ENCODE measurements at places on chromosomes 12 and 14.

GRCh38 chr12:49015196-49015595 lies 3.4 kb downstream of the PRKAG1 start:
- no peak for DNase-seq

DNA sequence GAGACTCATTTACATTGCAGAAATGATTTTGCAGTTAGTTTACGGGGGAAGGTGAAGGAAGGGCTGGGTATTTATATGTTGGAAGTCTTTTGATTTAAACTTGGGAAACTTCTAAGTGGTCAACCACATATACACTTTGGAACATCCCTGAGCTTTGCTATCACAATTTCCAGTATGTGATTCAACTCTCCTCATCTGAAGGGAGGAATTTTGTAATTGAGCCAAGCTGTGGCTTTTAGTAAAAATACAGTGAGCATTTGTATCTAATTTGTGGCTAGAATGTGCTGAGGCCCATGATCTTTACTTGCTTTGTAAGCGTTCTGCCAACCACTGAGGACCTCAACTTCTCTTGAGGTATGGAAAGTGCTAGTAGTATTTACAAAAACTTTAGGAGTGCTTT lies 235.0 kb upstream of the PDZRN4 start:
- no peak for DNase-seq

DNA sequence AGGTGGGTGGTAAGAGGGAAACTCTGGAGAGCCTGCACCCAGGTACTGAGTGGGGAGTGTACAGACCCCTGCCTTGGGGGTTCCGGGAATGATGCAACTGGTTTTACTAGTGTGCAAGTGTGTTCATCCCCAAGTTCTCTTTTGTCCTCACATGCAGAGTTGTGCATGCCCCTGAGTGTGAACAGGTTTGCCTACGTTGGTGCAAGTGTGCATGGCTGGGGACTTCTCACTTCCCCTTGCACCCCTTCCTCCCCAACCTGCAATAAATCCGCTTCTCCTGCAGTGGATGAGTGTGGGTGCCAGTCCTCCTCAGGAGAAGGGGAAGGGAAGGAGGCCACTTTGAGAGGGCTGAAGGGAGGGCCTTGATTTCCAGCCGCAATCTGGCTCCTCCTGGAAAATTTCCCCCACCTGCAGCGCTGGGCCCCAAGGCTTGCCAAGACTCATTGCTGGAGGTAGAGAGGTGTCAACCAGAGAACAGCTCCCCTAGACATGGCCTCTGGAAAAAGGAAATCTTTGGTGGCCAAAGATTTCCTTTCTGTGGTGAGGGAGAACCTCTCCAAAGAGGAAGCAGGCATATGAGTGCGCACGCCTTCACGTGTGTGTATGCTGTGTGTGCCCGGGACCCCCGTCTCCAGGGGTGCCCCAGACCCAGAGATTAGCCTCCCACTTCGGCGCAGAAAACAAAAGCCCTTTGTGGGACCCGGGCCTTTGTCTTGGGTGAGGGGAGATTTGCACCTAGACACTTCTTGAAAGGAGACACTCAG lies 5.5 kb downstream of the AQP2 start:
- no peak for DNase-seq

GRCh38 chr14:93859957-93860356 lies 67.2 kb upstream of the FAM181A start:
- no peak for DNase-seq

GRCh38 chr14:69090187-69090789 lies 62.6 kb downstream of the DCAF5 start:
- DNase-seq = peak; percentile 34

GRCh38 chr12:7439579-7440505 lies 4.1 kb downstream of the CD163L1 start:
- DNase-seq = peak; percentile 79

DNA sequence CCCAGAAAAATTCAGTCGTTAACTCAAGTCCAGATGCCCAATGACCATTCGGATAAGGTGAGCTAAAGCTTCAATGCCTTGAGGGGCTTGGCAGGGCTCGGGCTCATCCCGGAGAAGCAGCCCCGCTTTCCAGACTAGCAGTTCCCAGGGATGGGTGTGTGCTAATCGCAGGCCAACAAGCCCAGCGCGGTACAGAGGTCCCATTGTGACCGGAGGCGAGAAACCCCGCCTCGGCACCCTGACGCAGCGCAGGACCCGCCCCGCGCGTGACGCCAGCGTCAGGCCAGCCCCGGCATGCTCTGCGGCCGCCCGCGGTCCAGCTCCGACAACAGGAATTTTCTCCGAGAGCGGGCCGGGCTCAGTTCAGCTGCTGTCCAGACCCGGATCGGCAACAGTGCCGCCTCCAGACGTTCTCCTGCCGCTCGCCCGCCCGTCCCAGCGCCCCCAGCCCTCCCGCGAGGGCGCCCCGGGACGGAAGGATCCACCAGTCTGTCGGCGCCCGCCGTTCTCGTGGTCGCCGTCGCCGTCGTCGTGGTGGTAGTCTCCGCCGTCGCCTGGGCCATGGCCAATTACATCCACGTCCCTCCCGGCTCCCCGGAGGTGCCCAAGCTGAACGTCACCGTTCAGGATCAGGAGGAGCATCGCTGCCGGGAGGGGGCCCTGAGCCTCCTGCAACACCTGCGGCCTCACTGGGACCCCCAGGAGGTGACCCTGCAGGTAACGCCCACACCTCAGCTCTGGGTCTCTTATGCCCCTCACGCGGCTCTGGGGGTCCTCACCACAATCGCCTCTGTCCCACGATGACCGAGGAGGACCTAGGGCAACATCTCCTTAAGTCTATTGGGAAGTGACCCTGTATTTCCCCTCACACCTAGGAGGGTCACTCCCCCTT lies at the start of gene ETNK1:
ETNK1 (plus strand) TSS at position 302 of the 892 bp plus-strand sequence; CDS start at position 562, 260 bp downstream.
- peak; percentile 95 for DNase-seq

DNA sequence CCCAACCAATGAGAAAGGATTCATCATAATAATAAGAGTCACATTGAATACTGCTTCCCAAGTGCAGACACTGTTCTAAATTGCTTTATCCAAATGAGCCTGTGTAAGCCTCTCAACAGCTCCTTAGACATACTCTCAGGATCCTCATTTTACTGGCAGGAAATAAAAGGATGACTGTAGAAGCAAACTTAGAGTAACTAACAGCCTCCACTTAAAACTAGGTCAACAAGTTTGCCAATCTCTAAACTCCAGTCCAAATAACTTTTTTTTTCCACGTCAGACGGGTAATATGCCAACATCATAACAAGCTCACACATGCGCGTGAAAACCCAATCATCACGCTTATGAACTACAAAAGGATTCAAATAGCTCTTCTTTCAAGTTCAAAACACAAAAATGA lies 15.3 kb upstream of the DPF3 start:
- no peak for DNase-seq

- DNase-seq = no peak
Observed at GRCh38 chr14:74195623-74196022, 43.6 kb upstream of the VSX2 start.

GRCh38 chr12:94970560-94970959 lies 32.9 kb downstream of the NDUFA12 start:
- no peak for DNase-seq

DNA sequence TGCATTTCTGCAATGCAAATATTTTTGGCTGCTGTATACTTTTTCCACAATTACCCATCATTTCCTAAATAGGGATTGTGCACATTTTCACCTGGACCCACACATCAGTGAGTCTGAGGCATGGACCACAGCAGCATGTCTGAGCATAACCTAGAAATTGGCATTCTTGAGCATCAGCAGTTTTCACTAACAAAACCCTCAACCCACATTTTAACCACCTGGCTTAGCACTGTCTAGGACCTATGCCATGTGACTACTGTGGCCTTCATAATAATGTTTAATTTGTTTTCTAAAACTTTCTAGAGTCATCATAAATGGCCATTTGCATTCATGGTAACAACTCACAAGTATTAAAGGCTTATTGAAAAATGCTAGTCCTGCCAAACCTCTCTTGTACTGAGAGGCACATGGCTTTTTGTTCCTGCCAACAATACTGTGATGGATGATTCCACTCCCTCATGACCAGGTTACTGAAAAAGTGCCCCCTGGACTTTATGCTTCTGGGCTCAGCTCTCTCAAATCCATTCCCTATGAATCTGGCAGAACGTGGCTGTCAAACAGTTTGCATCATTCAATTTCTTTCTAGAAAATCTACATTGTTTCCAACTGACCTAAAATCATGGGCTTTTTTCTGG lies 240.0 kb downstream of the MDGA2 start:
- no peak for DNase-seq

DNA sequence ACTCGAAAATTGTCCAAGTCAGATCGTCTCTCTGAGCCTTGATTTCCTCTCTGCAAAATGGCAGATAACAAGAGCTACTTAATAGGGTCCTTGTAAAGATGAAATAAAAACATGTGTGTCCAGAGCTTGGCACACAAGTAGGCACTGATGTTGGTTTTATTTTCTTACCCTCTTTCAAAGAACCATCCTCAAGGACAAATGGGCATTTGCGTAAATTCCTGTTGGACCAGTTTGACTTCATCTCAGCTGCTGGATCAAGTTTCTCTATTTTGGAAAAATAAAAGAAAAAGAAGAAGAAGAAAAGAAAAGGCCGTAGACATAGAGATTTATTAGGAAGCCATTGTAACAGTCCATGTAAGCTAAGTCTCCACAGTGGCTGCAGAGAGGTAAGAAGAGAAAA lies 47.2 kb downstream of the MAP1LC3B2 start:
- DNase-seq = no peak

DNA sequence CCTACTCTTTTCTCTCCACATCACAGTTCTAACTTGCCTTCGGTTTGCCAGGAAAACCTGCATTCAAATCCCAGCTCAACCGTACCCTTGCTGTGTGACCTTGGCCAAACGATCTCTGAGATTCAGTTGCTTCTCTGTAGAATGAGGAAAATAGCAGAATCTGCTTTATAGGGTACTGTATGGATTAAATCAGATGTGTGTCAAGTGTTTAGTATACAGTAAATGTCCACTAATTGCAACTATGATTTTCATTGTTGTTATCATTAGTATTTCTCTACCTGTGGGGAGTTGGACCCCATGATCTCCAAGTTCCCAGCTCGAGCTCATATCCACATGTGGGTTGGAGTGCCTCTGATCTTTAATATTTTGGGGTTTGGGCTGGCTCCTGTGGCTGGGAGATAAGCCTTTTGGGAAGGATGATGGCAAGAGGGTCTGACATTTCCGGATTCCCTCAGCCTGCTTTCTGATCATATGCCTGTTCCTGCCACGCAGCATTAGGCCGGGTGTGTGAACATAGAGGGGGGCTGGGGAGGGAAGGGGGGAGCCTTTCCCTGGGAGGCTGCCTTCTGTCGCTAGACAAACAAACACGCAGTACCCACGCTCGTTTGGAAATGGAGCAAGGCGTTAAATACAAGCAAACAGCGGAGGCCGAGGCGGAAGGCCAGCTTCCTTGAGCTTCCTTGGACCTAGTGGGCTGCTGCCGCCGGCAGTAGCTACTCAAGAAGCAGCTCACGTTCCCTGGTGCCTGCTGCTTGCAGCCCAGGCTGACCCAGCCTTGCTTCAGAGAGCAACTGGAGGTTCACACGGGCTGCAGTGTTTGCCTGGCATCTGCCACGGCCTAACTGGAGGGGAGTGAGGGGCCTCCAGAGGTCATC lies 213.5 kb upstream of the LHX5 start:
- DNase-seq = no peak

GRCh38 chr12:81570234-81570633 lies 188.9 kb downstream of the PPFIA2 start:
- no peak for DNase-seq

DNA sequence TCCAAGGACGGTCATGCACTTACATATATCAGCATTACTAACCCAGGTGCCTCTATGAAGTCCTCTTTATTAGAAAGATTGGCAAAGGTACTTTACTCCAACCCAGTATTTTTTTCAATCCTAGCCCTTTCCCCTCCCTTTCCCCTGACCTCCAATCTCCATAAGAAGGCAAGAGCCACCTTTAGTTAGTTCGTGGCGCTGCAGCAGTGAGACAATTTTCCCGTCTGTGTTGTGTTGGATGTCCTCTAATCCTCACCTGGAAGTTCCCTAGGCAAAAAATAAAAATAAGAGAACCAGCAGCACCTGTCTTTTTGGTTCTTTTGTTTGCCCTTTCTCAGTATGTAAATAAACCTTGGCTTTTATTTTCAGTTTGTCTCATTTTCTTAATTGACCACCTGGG lies 439.6 kb upstream of the LRFN5 start:
- DNase-seq = peak; percentile 2

DNA sequence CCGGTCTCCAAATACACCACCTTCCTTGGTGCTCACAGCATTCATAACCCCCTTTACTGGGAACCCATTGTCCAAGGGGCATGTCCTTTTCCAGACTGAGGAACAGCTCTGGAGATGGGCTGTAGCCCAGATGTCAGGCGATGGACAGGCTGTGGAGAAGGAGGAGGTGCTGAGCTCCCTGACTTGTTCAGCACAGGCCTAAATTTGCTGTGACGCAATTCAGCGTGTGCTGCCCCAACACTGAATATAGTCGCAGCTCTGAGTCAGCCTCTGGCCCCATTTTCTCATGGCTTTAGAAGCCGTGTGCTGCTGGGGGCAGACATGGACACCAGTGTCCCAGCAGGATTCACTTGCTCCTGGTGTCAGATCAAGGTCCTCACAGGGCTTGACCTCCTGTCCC lies 269.1 kb downstream of the EMP1 start:
- no peak for DNase-seq

DNA sequence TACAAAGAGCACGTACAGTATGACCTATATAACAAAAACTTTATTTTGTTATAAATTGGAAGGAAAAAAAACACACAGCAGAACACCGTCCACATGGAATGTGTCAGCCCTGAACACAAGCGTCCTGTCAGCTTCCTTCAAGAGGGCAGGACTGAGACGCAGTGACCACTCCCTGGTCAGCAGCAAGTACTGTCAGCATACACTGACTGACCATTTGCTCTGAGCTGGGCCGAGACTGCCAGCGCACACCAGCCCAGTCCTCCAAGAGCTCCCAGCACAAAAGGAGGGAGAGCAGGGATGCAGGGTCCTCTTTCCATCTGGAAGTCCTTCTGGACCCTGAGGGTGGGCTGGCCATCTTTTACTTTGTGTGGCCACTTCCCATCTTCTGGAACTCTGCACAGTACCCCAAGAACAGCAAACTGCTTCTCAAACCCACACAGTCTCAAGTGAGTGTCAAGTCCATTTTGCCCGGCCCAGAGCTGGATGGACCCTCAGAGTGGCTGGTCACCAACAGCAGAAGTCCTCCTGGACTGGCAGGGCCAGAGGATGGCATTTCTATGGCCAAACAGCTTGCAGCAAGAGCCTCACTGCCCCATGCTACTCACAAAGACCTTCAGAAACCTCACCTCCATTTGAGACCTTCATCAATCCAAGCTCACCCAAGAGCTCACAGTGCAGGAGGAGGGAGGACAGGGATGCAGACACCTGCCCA lies 11.7 kb downstream of the CCDC88C start:
- DNase-seq = no peak

- no peak for DNase-seq
Observed at GRCh38 chr12:46480724-46481123, 108.2 kb upstream of the SLC38A2 start.

GRCh38 chr14:32865827-32866376 lies 72.8 kb upstream of the NPAS3 start:
- no peak for DNase-seq

GRCh38 chr14:96741151-96741977 lies 55.8 kb upstream of the VRK1 start:
- peak; percentile 79 for DNase-seq

GRCh38 chr14:32934881-32935633 lies 3.6 kb upstream of the NPAS3 start:
- DNase-seq = peak; percentile 57

- DNase-seq = no peak
Observed at GRCh38 chr14:70982200-70982599, 74.9 kb downstream of the PCNX1 start.

Data from neural progenitor cell (in vitro differentiated cells).